Stimulated activated CD8-positive, alpha-beta memory T cell treated with anti-CD3 and anti-CD28 coated beads, Interleukin-15, amount 100 ng/mL, for 4 hours (primary cell): ENCODE measurements at places on chromosomes 2 and 18.

DNA sequence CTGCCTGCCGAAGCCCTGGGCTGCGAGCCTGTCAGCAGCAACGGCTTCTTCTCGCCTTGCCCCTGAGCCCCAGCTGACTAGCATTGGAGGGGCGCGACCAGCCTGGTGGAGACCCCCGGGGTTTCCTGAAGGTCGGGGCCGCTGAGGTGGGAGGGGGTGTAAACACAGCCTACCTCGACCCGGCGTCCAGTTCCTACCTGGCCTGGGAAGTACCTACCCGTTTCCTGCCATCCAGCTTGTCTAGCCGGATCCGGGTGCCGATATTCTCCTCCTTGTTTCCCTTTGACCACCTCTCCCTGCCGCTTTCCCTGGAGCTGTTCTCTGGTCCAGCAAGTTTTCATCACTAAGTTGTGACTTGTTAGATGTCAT, 511 bp downstream of the MOB4 start:
- peak; percentile 4 for DNase-seq

- DNase-seq, result no peak
These were observed 46.8 kb downstream of the ASB1 start for GRCh38 chr2:238473523-238473922.

GRCh38 chr2:234952270-234953115, 676 bp downstream of the SH3BP4 start:
- no peak for DNase-seq

GRCh38 chr2:46163804-46164528, 133.2 kb upstream of the EPAS1 start:
- DNase-seq, result no peak

- DNase-seq, result no peak
These were observed 1.7 kb downstream of the MFF start for GRCh38 chr2:227326783-227327182.

GRCh38 chr2:11571170-11571569, 37.3 kb downstream of the GREB1 start:
- DNase-seq, result no peak
